ENCODE measurements at places on chromosomes 16 and 17. TPM values are rescaled to one million over a fixed set of nuclear protein-coding genes. Genes with fewer than 3 reads are reported as not detected.

GRCh38 chr17:71068408-71068750, 899.0 kb downstream of the KCNJ2 start:
- no peak overlapping the region for H3K4me3 ChIP-seq
- DNase-seq: no peak
- no peaks in the 10 kb centered on the region for H3K36me3 ChIP-seq
- H3K4me1 ChIP-seq: no peaks in the 10 kb centered on the region

DNA sequence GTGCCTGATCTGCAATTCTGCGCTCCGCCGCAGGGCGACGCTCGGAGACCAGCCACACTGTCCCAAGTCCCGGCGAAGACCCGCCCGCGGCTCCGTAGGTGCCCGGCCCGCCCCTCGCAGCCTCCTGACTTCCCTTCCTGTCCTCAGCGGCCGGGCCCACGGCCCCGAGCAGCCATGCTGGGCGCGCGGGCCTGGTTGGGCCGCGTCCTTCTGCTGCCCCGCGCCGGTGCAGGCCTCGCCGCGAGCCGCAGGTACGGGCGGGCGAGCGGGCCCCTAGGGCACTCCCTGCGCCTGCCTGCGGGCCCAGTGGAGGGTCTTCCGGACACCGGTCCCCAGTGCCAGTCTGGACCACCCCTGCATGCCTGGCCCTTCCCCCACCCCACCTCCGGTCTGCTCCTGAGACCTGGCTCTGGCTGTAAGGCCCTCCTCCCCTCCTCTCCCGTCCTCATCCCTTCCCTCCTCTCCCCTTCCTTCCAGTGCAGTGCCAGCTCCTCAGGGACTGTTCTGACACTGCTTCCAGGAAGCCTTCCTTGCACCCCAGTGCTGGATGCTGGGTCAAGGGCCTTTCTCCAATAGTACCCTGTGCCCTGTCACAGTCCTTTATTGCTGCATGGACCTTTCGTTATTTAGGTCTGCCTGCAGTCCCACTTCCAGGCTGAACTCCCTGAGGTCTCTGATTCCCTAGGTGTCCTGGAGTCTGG, at the start of gene SPATA20:
Gene SPATA20, plus strand, starts transcription at position 140 of the 701 bp plus-strand sequence. Its CDS starts 35 bp downstream, at position 175.
- H3K27ac ChIP-seq: peak within 1 kb of the TSS; percentile 74
- H3K36me3 ChIP-seq: no peaks in the 10 kb centered on the region

DNA sequence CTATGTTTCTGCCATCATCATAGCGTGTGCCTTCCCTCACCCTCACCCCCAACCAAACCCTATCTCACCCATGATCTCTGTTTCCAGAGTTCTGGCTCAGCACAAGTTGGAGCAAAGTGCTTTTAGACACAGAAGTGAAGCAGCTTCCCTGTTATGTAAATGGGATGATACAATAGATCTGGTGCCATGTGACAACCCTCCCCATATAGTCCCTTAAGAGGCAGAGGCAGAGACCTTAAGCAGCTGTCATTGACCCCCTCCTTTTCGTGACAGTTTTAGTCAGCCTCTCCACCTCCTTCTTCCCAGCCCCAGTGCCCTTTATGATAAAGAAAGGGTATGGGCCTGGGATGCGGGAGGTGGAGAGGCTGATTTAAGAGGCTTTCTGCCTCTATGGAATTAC, 40.3 kb upstream of the MED13 start:
- H3K4me3 ChIP-seq: no peak overlapping the region
- H3K27me3 ChIP-seq: no peaks in the 10 kb centered on the region
- no peaks in the 10 kb centered on the region for H3K4me1 ChIP-seq
- no peak for DNase-seq
- H3K36me3 ChIP-seq: no peaks in the 10 kb centered on the region
- no peak overlapping the region for H3K27ac ChIP-seq

GRCh38 chr17:50207792-50208567, 6.5 kb upstream of the COL1A1 start:
- no peaks in the 10 kb centered on the region for H3K36me3 ChIP-seq
- H3K27ac ChIP-seq: no peak overlapping the region

GRCh38 chr17:50945779-50946222, 79.6 kb upstream of the TOB1 start:
- no peaks in the 10 kb centered on the region for H3K27me3 ChIP-seq
- no peak overlapping the region for H3K4me3 ChIP-seq
- H3K4me1 ChIP-seq: peaks cover 45% of the 10 kb centered on the region
- no peaks in the 10 kb centered on the region for H3K36me3 ChIP-seq

The PROCA1 gene
- 1.2 TPM for total RNA-seq
